Stimulated activated CD8-positive, alpha-beta memory T cell treated with anti-CD3 and anti-CD28 coated beads, Interleukin-4, amount 100 ng/mL, for 1 hour (primary cell): ENCODE measurements at places on chromosomes 2 and 18.

DNA sequence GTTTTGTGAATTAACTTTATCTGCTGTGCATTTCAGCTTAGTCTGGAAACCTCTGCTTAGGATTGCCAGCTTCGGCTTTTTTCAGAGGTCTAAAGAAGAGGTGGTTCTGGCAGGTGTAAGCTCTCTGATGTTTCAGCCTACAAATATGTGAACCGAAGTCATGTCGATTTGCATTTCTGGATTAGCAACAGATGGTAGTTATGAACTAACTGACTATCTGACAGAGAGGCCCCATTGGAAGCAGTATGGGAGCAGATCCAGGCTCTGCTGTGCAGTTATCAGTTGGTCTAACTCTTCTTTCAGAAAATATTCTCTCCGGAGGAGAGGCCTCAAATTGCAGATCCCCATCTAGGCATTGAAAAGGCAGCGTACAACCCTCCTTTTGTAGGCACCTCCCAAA lies 32.7 kb upstream of the SPRED2 start:
- no peak for DNase-seq

- no peak for DNase-seq
Observed at GRCh38 chr2:215664847-215665525, 229.1 kb upstream of the FN1 start.

DNA sequence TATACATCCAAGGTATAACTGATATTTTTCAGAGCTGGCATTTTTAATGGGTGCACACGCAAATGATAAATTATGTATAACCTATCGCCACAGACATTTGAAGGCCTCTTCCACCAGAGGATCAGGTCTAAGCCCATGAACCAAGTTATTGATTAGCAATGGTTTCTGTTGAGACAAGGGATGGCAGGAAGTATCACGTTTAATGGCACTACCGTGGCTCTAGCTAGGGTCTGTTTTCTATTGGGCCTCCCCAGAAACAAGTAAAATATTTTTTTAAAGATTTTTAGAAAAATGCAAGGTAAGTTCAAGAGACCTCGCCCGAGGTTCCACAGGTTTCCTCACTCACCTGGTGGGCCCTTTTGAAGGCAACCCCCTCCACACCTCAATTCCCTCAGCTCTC lies 667 bp downstream of the GFPT1 start:
- DNase-seq = no peak

DNA sequence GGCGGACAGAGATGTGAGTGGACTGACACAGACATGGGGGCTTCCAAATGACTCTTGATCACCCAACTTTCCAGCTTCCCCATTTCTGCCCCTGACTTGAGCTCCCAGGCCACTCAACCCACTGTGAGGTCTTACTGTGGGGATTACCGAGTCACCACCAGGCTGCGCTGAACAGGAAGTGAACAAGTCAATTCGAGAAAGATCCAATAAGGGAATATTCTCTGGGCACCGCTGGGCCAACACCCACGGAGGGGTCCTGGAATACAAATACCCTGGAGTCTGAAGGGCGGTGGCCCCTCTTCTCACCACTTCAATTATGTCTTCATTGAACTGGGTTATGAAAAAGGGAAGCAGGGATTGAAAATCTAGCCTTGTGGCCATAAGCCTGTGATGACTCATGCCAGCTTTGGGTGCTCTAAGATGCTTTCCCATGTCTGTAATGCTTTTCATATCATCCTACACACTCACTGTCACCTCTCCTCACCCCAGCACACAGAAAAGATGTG lies 37.7 kb downstream of the BCL11A start:
- DNase-seq = no peak

- no peak for DNase-seq
Observed at GRCh38 chr2:156903335-156903734, 354.2 kb upstream of the GALNT5 start.
